Activated CD4-positive, alpha-beta T cell treated with anti-CD3 and anti-CD28 coated beads, Interleukin-2, Interleukin-4, amounts not matched to agents 100 ng/mL and 50 ng/mL, durations not matched to agents 16 hours and 8 hours (primary cell): ENCODE measurements at places on chromosomes 13 and 19.

- peak; percentile 49 for DNase-seq
These were observed 33.0 kb downstream of the CRYL1 start for GRCh38 chr13:20492641-20493040.

DNA sequence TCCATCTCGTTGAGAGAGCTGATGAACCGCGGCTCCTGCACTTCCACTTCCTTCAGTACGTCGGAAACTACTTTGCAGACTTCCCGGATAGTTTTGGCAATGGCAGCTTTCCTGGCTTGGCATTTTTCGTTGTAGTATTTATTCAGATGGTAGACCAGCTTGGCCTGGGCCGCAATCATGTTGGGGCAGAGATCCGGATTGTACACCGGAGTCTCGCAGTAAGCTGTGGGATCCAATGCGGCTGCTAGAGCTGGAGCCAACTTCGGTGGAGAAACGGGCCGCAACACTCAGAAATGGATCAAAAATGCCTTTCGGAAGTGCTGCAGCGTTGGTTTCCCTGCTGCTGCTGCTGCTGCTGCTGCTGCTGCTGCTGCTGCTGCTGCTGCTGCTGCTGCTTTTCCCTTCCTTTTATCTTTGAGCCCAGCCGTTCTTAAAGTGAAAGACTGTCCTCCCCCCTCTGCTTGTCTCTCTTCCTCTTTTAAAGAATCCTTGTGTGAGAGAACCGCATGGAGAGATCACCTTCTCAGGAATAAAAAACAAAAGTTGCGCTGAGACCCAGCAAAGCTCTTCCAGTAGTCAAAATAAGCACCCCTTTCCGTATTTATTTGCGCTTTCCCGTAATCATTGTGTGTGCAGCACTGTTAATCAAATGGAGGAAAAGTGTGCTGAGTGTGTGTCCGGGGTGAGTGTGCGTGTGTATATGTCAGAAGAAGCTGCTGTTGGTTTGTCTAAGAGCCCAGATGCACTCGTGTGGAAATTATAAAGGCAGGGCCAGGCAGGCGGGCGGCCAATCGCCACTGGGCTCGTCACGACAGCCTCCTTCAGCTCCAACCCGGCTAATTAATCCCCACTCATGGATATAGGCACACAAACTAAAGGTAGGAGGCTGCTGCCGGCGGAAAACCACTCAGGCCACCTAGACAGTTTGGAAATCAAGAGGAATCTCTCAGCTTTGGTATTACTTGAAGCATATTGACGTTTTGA lies at the start of gene MAB21L1:
MAB21L1 (minus strand) TSS at position 730 of the 984 bp plus-strand sequence; CDS start at position 179, 551 bp downstream.
- no peak for DNase-seq

DNA sequence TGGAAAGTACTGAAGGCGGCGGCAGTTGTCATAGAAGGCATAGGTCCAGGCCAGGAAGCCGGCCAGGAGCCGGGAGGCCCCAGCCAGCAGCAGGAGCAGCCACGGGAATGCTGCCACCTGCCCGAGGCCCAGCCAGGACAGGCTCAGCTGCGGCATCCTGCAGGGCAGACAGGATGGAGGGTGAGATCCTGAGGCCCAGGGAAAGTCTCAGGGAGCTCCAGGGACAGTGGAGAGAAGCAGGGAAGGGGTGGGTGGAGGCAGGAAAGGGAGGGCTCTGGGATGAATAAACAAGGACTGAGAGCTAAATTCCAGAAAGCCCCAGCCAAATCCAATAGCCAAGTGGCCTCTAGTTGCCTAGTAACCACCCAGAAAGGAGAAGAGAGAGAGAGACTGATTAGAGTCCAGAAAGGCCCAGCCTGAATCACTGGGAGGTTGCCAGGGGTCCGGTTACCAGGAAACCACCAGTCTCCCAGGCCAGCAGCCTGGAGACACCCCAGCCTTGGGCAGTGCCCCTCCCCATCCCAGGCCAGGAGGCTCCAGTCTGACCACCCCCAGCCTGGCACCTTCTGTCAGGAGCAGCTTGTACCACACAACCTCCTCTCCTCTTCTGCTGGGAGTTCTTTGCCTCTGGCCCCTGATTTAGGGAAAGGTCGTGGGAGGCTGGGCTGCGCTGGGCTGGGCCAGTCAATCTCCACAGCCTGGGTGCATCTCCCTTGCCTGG lies 7.5 kb upstream of the OR10H5 start:
- no peak for DNase-seq

DNA sequence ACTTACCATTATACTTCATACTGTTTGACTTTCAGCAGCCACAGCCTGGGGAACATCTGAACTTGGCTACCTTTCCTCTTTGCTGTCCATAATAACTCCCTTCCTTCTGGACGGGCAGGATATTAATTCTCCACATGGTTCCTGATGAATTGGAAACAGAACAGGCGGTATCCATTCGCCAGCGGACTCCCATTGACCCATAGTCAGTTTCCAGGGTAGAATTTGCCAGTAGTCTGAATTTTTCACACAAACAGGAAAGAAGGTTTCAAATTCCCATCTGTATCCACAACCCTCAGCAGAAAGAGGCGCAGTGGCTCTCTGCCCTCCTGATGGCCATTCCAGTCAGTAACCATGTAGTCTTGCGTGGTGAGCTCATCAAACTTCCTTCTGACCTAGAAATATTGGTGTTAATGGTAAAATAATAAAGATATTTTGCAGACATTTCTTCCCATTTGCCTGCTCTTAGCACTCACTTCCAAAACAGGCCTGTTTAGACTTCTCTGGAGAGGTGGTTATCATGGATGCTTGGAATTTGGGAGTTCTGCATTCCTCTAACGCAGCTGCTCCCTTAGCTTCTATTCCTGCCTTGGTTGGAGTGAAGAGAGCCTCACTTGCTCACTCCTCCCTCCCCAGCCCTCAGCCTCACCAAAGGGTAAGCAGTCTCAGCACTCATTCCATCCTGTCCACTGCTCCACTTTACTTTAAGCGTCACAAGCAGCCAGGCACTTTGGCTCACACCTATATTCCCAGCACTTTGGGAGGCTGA lies 75.0 kb upstream of the OXGR1 start:
- DNase-seq = no peak

DNA sequence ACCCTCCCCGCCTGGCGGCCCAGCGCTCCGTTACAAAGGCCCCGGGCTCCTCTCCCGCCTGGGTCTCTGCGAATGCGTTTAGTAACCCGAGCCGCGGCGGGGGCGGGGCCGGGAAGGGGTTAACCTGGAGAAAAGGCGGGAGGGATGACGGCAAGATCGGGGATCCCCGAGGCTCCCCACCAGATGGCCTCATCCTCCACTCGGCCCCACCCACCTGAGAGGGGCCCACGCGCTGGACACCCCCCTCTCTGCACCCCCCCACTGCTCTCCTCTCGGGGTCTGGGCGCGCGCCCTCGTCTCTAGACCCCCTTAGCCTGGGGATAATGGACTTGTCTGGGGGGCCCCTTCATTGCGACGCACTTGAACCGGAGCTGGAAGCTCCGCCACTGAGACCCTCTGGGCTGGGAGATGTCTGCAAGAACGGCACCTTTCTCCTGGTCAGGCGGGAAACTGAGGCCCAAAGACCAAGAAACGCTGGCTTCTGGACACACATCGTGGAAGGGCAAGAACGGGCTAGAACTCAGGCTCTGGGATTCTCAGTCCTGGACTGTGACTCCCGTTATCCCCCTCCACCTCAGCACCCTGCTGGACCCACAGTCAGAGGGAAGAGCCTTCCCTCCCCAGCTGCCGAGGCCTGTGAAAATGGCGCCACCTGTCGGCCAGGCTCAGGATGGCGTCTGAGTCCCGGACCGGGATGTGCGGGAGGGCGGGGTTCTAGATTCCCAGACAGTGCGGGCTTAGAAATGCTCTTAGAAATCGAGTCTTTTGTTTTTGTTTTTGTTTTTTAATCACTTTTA lies 2.9 kb upstream of the LTBP4 start:
- DNase-seq = peak; percentile 83
